ENCODE measurements at places on chromosomes 5 and 9.

DNA sequence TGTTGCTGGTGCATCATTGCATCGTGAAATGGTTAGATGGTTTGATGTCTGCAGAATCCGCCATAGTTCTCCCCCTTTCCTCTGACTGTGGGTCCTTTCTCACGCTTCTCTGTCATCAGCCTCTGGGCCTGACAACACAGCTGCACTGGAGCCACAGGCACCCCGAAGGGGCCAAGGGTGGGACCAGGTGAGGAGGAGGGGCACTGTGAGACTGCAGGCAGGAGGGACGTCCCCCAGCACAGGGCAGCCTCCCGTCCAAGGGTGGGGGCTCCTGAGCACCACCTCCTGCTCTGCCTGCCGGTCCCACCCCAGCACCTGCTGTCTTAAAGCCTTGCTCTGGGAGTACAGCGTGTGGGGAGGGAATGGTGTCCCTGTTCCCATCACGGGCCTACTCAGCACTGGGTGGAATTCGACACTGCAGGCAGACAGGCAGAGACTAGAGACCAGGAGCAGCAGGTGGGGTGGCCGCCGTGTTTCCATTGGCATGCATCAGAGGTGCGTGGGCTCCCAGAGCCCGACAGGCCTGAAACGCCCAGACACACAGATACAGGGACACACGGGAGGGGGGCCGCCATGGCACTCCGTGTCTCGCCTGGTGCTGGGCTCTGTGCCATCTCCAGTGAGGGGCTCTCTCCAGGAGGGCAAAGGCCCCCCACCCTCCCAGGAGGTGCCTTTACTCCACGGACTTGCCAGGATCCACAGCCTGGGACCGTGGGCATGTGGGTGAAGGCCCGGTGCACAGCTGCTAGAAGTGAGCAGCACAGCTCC, 15.0 kb downstream of the CACNA1B start:
- DNase-seq, result no peak

GRCh38 chr5:122077366-122078115, 518 bp downstream of the LOX start:
- DNase-seq, result no peak

- no peak for DNase-seq
Observed at GRCh38 chr5:173691931-173692330, 75.5 kb upstream of the BOD1 start.

DNA sequence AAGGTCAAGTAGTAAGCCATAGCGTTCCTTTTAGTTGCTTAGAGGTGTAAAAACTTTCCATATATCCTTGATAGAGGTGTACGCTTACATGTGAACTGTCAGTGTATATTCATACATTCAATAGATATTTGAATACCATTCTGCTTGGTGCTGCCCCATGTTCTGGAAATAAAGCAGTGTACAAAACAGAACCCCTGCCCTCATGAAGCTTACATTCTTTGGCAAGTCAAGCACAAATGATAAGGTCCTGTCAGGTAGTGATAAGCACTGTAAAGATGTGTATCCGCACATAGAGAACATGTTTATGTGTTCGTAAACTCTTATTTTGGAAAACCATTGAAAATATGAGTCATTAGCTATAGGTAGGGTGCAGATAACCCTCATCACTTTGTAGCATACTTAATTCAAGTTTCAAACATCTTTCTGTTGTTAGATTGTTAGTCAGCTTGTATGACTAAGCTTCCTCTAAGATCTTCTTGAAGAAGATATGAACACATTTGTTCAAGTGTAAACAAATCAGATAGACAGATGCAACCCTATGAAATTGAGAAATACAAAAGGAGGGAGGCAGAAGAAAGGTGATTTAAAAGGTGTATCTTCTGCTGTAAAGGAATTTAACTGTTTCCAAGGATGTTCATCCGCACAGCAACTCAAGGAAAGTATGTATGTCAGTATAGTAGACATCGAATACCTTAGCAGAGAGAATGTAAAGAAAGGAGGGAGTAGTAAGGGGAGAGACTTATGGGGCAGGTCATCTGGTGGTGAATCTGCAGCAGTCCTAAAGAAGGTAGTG, 1.6 kb downstream of the GTF3C4 start:
- no peak for DNase-seq

DNA sequence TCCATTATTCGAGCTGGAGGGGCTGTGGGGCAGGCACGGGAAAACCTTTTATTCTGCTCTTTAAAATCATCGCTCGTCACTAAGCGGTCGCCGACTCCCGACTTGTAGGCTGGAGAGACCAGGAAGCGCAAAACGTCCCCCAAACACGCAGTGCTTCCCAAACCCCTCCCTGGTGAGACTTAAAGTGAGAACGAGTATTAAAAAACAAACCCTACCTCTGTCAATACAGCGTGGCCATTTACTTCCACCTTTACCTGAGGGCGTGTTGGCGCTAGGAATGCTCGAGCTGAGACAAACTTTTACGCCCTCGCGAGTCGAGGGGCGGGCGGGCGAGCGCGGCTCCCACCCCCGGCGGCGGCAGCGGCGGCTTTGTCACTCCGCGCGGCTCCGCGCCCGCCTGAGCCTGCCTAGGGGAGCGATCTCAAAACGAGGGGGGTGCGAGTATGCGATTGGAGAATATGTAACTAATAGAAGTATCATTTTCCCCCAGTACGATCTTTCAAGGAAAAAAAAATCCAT, at the start of gene NR2F1-AS1:
NR2F1-AS1 (minus strand) TSS at position 293 of the 519 bp plus-strand sequence.
- no peak for DNase-seq

DNA sequence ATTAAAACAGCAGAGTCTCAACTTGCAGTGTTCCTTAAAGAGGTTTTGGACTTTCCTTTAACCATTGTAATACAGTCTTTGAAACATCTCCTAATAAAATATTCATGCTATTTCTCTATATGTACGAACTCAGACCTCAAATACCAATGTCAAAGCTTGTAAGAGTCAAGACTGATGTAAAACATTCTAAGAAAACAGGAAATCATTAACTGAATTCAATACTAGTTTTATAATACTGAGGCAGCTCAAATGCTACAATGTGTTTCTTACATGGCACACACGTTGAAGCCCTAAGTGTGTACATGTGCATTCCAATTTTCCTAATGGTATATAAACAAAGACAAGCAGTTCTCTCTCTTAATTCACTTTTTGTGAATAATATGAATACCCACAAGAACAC, 11.6 kb downstream of the PSIP1 start:
- no peak for DNase-seq

- no peak for DNase-seq
Observed at GRCh38 chr9:133396952-133397351, 20.8 kb downstream of the STKLD1 start.

GRCh38 chr5:54518146-54518817, 723 bp downstream of the SNX18 start:
- no peak for DNase-seq

DNA sequence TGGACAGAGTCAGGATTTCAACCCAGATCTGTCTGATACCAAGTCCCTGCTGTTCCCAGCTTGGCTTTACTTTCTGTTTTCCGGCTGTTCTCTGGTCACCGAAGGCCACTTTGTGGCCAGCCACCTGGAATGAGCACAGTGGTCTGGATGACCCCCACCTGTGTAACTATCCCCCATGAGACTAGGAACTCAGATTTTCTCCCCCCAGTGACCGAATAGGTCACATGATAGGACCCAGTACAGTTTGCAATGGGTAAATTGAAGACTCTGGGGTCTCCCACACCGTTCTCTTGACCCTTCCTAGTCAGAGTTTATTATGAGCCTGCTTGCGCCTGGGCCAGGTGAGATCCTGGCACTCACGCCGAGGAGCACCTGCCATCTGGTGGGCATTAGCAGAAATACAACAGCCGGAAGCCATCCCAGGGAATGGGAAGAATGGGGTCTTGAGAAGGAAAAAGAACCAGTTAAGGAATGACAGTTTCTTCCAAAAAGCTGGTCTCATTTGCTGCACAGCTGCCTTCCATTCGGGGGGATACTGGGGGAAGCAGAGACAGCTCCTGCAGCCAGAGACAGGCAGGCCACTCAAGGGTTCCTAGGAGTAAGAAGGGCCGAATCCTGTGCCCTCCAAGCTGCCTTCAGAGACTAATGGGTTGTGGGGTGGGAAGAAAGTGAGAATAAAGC, 7.1 kb downstream of the PHYHD1 start:
- no peak for DNase-seq

DNA sequence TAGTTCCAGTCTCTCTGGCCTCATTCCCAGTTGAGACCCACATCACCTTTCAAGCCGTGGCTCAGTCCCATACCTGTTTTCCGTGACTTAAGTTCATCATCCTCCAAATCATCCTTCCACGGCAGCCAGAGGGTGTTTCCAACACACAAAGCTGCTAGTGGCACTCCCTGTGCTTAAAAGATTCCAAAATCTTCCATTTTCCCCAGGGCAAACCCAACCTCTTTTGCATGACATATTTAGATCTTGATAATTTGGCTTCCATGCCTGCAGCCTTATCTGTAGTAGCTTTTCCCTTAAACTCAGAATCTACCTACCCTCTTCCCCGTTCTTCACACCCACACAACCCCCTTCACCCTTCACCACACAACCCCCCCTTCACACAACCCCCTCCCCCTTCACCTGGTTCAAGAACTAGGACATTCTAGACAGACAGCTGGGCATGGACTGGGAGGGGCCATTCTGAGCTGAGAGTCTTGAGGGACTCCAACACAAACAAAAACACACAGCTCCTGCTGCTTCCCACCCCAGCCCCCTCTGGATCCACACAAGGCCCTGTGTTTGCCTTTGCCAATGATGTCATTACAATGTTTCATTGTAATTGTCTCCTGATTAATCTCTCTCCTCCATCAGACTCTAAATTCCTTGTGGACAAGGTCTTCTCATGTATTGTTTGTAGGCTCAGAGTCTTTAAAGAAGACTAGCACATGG, 268.2 kb downstream of the SH3GL2 start:
- no peak for DNase-seq

DNA sequence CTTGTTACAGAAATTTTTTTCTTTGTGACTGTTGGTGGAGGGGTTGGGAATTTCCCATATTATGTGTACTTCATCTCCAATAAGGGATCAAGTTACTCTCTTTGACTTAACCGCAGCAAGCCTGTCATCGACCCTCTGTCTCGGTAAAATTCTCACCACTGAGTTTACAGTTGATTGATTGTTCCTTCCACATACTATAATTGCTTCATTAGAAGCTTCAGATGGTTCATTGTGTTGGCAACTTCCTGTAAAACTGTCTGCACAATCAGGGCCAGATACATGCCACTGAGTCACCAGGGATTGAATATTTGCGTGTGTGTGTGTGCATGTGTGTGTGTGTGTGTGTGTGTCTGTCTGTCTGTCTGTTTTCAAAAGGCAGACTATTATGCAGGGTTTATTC, 176.6 kb downstream of the ZNF462 start:
- no peak for DNase-seq

- DNase-seq, result no peak
Observed at GRCh38 chr5:132465059-132465707, 25.4 kb downstream of the IRF1 start.

DNA sequence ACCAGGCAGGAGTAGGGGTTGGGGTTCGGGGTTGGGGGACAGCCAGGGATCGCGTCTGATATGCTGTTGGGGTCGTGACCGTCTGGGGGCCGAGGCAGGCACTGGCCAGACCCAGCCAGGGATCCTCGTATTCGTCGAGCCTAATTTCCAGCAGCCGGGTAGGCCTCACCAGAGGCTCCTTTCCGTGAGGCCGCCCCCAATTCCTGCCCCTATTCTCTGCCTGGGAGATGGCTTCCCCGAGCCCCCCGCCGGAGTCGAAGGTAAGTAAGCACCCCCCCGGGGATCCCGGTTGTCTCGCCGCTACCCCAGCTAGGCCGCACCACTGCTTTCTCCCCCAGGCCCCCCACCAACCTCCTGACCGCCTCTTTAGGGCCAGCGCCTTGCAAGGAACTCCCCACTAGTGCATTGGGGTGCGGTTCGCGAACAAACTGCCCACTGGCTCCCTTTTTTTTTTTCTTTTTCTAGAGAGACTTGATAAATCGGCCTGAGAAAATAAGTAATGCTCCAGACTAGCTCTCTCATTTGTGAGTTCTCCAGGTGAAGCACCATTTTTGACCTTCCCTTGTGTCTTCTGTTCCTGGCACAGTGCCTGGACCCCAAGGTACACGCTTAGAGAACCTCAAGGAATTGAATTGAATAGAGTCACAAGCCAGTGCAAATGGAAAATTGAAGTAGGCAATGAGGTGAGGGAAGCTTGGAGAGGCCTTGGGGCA, 435 bp downstream of the ZNF189 start:
- DNase-seq, result no peak
